SJCRH30 (cell line): ENCODE measurements at places on chromosomes 11 and 22. TPM values are rescaled to one million over a fixed set of nuclear protein-coding genes. Genes with fewer than 3 reads are reported as not detected.

Gene CACNA1I
- total RNA-seq = 0.02 TPM in 1 of 2 replicates, not detected in the other

Gene C11orf91
- 0.15 TPM in 1 of 2 replicates, not detected in the other for total RNA-seq

Gene PRR33
- total RNA-seq = 0.02 and 0.05 TPM in 2 replicates

Gene BEST1
- 0.05 and 0.26 TPM in 2 replicates for total RNA-seq

Gene KCNQ1OT1
- total RNA-seq = 8.5 and 12.3 TPM in 2 replicates

Gene C11orf42
- total RNA-seq = not detected in 2 replicates

DNA sequence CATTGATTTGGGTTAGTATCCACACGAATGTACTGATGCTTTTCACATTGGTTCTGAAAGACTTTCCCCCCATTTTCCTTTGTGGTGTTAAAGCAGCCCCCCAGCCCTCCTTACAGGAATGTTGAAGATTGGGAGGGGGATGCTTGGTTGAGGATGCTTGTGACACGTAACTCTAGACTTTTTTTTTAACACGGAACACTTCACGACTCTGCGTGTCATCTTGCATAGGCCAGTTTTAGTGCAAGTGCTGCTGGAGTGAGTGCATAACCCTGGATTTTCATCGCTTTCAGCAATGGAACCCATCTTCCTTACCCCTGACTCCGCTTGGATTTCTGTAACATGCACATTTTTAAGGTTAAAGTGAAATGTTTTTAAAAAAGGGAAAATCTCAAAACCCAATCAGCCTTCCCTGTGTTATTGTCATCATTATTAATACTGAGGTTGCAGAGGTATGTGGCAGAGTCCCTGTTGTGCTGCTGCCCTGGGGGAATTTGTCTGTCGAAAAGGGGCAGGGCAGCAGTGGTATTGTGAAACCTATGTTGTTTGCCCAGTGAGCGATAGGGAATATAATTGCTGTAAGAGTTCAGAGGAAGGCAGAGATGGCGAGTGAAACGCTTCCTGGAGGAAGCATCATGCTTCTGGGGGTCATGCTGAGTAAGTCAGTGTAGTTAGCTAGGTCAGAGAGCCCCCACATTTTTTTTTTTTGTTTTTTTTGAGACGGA is 12.1 kb downstream of the CECR2 start:
- no peaks in the 10 kb centered on the region for H3K36me3 ChIP-seq
- H3K27ac ChIP-seq = no peak overlapping the region
- no peak overlapping the region for H3K4me3 ChIP-seq

DNA sequence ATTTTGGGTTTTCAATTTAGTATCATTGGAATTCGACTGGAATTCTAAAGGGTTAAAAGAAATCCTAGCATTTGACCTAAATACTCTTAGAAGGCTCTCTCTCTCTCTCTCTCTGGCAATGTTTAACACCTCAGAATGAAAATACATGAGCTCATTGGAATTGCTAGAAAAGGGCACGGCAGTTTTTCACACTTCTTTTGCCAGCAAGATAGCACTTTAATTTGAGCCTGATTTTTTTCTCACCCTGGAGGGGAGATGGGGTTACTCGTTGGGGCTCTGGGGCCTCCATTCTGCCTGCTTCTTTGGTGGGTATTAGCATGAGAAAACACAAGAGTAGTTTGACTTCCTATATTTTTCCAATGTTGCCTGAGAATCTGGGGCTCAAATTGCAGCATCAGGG is 22.8 kb upstream of the CLMP start:
- no peak overlapping the region for H3K4me3 ChIP-seq
- H3K27ac ChIP-seq = no peak overlapping the region
- no peaks in the 10 kb centered on the region for H3K4me1 ChIP-seq
- H3K36me3 ChIP-seq = no peaks in the 10 kb centered on the region
- no peak for DNase-seq

GRCh38 chr11:73536961-73537360 is 61.0 kb downstream of the FAM168A start:
- no peak overlapping the region for H3K27ac ChIP-seq
- no peaks in the 10 kb centered on the region for H3K27me3 ChIP-seq
- H3K4me1 ChIP-seq = peaks cover 6% of the 10 kb centered on the region; the same call in 1 of the 2 replicates
- no peak for DNase-seq

- no peak overlapping the region; the same call in 1 of the 2 replicates for H3K27ac ChIP-seq
- H3K36me3 ChIP-seq = peaks cover 9% of the 10 kb centered on the region
- H3K4me3 ChIP-seq = no peak overlapping the region
- DNase-seq = peak; percentile 40
- H3K4me1 ChIP-seq = peaks cover 40% of the 10 kb centered on the region
These were observed 208.1 kb downstream of the DBX1 start for GRCh38 chr11:19952116-19952605.

GRCh38 chr11:11709447-11710239 is 87.8 kb upstream of the GALNT18 start:
- H3K27ac ChIP-seq = no peak overlapping the region
- peaks cover 2% of the 10 kb centered on the region for H3K4me1 ChIP-seq
- DNase-seq = no peak
- no peaks in the 10 kb centered on the region for H3K27me3 ChIP-seq

- H3K4me1 ChIP-seq = peaks cover 12% of the 10 kb centered on the region
- no peaks in the 10 kb centered on the region for H3K27me3 ChIP-seq
- H3K27ac ChIP-seq = no peak overlapping the region
- no peaks in the 10 kb centered on the region for H3K36me3 ChIP-seq
- DNase-seq = no peak
These were observed 10.1 kb downstream of the C22orf23 start for GRCh38 chr22:37943136-37943824.

DNA sequence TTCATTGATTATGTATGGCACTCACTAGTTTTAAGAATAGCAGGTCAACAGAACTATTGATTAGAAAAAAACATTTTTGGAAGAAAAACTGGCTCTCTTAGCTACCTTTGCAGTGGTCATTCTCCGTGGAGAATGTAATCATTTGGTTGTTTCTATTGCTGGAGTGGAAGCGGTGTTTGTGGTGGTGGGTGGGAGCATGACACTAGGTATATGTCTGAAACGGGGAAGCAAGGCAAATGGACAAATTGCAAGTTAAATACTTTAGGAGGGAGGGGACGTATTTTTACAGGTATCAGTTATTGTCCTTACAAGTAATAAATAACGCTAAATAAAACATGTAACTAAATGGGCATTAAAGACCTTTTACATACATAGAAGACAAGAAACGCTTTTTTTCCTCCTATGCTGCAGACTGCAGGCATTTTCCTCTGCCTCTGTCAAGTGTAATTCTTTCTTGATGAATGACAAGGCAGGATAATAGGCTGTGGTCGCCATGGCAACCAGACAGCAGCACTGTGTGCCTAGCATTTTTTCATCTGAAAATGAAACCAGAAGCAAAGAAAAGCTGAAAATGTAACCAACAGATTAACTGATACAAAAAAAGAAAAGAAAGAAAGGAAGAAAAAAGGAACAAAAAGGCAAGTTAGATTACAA is 46.2 kb downstream of the BLID start:
- no peaks in the 10 kb centered on the region for H3K27me3 ChIP-seq
- H3K4me3 ChIP-seq = no peak overlapping the region
- peak; percentile 38 for DNase-seq

DNA sequence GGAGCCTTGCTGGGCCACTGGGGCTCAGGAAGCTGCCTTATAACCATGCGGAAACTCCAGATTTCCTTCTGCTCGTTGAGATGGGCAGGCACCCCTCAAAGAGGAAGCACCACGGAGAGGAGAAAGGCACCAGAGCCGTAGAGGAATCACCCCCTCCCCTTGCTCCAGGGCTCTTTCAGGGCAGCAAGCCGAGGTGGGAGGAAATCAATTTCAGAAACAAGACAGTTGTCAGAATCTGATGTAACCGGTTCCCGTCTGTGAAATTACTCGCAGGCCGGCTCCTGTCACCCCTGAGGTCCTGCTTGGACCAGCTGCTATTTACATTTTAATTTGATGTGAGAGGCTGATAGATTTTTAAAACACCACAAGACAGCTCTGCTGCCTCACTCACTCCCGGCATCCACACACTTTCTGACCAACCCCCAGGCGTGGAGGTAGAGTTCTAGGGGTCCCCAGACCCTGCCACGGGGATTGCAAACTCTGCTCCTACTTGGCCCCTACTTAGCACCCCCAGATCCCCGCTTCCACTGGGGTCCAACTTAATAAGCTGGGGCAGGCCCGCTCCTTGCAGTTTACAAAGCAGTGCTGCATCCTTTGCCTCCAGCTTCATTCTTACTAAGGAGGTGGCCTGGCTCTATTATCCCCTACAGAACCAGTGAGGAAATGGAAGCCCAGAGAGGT is 162.5 kb downstream of the CEP164 start:
- no peak for DNase-seq
- H3K4me1 ChIP-seq = no peaks in the 10 kb centered on the region
- H3K27me3 ChIP-seq = no peaks in the 10 kb centered on the region

DNA sequence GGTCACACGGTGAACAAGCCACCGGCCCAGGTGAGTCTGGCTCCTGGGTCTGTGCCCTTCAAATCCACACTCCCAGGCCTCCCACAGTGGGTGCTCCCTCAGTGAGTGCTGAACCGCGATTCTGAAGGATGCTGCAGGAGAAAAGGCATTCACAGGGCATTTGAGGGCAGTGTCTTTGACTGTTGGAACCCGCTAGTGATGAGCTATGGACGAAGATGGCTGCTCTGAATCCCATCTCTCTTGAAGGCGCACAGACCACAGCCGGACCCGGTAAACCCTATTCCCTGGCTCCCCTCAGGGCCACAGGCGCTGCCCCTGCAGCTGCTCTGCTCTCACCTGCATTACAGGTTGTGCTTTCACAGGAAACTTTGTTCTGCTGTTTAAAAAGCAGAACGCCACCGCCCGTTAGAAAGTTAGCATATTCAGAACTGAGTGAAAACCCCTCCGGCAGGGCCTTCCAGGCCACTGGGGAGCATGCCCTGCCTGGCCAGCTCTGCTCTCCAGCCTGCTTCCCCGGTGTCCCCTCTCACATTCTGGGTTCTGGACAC is 3.2 kb downstream of the LRRC32 start:
- H3K4me3 ChIP-seq = no peak overlapping the region
- no peak for DNase-seq
- no peaks in the 10 kb centered on the region for H3K36me3 ChIP-seq
- H3K27me3 ChIP-seq = no peaks in the 10 kb centered on the region

DNA sequence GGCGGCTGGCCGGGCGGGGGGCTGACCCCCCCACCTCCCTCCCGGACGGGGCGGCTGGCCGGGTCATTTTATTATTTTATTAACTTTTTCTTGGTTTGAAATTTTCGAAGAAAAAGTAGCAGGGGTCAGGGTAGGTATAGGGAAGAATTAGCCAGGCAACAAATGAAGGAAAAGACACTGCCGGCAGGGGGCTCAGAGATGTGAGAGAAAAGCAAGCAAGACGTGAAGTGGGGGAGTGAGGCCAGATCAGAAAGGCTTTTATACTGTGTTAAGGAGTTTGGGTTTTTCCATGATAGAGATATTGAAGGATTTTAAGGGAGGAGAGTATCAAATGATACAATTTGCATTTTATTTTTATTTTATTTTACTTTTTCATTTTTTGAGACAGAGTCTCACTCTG is 19.0 kb downstream of the RNF214 start:
- H3K4me1 ChIP-seq = no peaks in the 10 kb centered on the region
- no peak for DNase-seq
- no peaks in the 10 kb centered on the region for H3K27me3 ChIP-seq
- no peak overlapping the region for H3K4me3 ChIP-seq

- H3K4me3 ChIP-seq = no peak within 1 kb of the TSS
- DNase-seq = no peak
- H3K36me3 ChIP-seq = no peaks in the 10 kb centered on the region
- H3K4me1 ChIP-seq = no peaks in the 10 kb centered on the region
These were observed at the start of gene ZBTB16 for GRCh38 chr11:114059278-114059983. Gene ZBTB16 (plus strand): TSS chr11:114059711. CDS start chr11:114063301, 3,590 bp downstream.

- no peak overlapping the region for H3K27ac ChIP-seq
- H3K27me3 ChIP-seq = 0 out of 2 replicates have a peak, but pooled peaks cover 6% of the 10 kb centered on the region
- H3K4me1 ChIP-seq = no peaks in the 10 kb centered on the region
- H3K36me3 ChIP-seq = no peaks in the 10 kb centered on the region
- no peak overlapping the region for H3K4me3 ChIP-seq
These were observed 10.6 kb downstream of the MUC5B start for GRCh38 chr11:1233351-1234053.

- H3K27ac ChIP-seq = no peak overlapping the region
- H3K4me3 ChIP-seq = no peak overlapping the region
- DNase-seq = no peak
- H3K4me1 ChIP-seq = peaks cover 21% of the 10 kb centered on the region
- no peaks in the 10 kb centered on the region for H3K36me3 ChIP-seq
These were observed 87.5 kb downstream of the DDX10 start for GRCh38 chr11:108752297-108752751.
